Inflammatory macrophage treated with lipopolysaccharide for 1 hour (primary cell): ENCODE measurements at places on chromosomes 7 and 10.
A peak's percentile ranks its signal among the peaks of the same experiment; 100 is the strongest.

- DNase-seq, result peak; percentile 70
Observed at GRCh38 chr7:137961200-137962177, 40.4 kb downstream of the CREB3L2 start.

- DNase-seq, result peak; percentile 58
Observed at GRCh38 chr7:4775848-4776623, 613 bp downstream of the AP5Z1 start.

- DNase-seq, result peak; percentile 87
Observed at GRCh38 chr10:100338434-100339036, 8.5 kb upstream of the SCD start.

DNA sequence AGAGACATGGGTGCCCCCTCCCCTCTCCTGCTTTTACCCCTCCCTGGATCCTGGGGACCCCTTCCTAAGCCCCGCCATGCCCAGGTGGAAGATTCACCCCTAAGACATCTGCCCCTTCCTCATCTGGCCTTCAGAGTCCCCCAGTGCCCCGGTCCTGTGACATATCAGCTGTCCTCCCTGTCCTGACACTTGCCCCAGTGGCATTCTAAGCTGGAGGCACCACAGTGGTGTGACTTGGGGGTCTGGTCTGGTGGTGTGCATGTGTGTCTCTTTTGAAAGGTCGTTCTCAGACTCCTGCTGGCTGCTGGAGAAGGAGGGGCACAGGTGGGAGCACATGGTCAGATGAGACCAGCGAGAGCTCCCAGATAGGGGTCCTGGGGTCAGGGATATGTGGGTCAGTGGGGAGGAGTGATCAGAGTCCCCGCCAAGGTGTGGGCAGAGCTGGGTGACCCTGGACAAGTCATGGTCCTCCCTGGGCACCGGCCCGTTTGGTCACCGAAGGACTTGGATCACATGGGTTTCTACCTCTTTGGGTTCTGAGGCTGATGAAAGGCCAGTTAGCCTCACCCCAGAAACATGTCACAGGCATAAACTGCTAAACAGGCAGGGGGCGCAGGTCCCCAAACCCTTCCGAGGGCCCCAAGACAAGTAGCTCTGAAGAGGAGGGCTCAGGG, 645 bp upstream of the TFR2 start:
- DNase-seq, result no peak

- no peak for DNase-seq
Observed at GRCh38 chr7:43112941-43113621, 634 bp downstream of the HECW1 start.

DNA sequence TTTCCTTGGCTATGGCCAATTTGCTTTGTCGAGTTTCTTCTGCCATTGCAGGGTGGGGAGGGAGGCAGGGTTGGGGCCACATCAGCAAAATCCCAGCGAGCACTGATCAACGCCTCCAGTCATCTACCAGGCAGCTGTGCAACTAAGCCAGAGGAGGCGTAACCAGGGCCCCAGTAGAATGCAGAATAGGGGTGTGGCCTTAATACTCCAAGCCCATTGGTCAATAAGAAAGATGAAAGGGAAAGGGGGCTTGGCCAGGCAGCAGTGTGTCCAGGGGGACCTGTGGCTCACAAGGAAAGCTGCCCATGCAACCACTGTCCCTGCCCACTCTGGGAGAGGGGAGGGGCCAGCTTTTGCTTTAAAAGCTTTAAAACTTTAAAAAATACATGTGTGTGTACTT, 21.5 kb upstream of the GGCT start:
- no peak for DNase-seq

- DNase-seq, result no peak
Observed at GRCh38 chr10:62860946-62861345, 44.8 kb upstream of the EGR2 start.

DNA sequence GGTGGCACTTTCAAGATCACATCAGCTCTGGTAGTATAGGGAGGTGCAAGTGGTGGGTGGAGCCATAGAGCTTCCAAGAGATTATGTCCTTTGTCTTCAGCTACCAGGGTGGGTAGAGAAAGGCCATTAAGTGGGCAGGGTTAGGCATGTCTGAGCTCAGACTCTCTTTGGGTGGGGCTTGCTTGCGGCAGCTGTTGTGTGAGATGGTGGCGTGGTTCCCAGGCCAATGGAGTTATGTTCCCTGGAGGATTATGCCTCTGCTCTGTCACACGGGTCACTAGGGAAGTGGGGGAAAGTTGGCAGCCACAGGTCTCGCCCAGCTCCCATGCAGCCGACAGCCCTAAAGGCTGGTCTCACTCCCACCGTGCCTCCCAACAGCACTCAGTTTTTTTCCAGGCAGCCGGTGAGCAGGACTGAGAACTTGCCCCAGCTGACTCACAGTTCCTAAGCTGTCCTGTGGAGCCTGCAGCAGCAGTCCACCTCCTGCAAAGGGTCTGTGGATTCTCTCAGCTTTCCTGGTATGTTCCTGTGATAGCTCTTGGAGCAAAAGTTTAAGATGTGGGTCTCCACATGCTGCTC, 459.0 kb downstream of the SH2D4B start:
- DNase-seq, result no peak

DNA sequence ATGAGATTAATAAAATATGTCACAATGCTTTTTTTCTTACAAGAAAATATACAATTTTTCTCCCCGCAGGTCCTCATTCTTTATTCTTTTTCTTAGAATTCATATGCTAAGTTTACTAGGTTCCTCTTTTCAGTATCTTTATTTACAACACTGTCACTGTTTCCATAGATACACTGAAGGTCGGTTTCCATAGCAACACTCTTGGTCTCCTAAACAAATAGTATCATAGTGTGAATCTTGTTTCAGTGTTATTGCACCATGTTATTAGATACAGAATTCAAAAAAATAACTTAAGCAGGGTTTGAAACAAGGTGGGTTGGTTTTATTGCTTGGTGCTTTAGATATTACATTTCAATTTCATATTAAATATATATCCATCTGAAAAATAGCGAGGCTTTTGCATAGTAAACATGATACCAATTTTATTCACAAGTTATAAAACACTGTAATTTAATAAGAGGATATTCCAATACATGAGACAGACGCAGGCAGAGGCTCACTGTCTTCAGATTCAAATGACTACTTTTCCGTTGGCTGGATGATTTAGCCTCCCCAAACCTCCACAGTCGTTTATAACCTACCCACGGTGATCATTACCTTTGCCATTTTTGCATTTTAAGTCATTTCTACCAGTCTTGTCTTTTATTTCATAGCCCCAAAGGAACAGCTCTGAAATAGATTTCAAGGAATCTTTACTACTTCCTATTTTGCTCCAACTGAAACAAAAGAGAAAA, 88.9 kb upstream of the KLF6 start:
- peak; percentile 96 for DNase-seq

DNA sequence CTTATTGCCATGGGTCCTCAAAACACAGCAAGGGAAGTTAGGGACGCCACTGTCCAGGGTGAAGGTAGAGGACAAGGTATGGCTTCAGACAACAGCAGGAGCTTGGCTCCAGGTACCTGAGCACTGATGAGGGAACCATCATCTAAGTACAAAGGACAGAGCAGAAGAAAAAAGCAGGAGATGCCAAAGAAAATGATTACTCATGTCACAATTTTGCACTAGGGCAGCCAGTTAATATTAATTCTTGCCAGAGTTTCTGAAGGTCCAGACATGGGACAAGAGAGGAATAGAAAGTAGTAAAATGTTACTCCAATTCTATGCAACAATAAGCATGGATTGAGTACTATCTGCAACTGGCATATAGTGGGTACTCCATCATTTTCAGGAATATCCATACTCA, 14.1 kb downstream of the PTN start:
- DNase-seq, result no peak

DNA sequence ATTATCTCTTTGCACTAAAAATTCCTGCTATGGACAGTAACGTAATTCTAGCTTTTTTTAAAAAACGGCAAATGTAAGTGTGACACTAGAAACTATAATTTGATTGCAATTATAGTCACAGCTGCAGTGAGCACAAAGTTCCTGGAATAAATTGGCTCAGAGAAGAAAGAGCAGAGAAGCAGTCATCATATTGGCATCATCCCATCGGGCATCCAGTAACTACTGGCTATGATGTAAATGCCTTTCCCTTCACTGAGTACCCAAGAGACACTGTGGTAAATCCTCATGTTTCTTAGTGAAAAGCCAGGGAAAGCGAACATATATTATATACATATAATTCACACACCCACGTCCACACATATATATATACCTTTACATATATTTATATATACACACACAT, 43.6 kb downstream of the PIP4K2A start:
- DNase-seq, result no peak

DNA sequence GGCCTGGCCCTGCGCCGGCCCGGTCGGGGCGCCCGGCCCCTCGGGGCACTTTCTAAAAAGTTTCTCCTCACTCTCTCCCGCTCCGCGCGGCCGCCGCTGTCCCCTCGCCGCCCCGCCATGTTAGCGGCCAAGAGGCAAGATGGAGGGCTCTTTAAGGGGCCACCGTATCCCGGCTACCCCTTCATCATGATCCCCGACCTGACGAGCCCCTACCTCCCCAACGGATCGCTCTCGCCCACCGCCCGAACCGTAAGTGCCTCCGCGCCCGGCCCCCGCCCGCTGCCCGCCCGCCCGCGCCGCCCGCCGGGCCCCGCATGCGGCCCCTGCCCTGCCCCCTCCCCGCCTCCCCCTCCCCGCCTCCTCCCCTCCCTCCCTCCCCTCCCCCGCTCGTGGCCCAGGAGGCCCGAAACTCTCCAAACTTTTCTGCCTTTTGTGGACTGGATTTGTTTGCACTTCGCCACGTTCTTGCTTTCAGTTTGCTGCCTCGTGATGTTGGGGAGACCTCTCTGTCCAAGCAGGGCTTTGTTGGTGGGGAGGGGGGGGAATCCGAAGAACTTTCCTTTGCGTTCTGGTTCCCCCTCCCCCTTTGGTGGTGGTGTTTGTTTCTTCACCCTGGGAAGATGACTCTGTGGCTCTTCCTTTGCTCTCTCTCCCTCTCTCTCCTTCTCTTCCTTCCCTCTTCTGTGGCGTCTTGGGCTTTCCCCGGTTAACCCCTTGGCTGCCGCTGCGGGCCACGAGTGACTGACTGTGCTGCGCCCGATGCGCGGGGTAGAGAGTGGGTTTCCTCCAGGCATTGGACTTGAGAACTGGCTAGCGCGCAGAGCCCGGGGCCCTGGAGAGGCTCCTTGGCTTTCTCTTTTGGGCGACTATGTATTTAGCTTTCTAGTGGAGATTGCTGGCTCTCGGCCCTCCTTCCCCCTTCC, 1.6 kb downstream of the TCF7L2 start:
- peak; percentile 90 for DNase-seq

DNA sequence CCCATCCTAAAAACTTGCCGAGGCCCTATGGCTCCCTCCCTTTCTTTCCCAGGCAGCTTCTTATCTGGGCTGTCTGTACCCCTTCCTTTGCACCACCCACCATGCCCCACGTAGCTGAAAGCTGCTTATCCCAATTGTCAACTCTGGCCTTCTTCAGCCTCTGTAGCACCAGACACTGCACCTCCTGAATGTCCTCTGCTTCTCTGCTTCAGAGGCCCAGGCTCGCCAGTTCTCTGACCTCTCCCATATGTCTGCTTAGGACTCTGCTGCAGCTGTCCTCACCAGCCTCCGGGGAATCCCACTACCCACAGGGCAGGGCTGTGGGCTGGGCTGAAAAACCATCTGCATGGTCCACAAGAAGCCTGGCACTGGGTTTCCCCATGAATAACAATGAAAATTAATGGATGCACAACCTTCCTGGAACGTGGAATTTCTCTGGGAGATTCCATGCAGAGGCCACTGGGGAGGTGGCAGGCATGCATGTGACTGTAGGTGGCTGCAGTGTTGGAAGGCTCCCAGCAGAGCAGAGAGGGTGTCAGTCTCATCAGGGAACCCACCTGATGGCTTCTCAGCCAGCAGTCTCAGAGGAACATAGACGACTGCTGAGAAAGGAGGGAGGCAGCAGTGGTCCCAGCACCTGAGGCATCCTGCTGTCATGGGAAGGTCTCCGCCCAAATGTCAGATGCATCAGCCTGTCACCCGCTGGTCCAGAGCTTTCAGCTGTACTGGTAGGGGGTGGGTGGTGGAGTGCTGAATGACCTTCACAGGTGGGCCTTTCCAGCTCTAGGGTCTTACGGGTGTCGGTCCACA, 16.8 kb upstream of the SH2D4B start:
- DNase-seq, result no peak

DNA sequence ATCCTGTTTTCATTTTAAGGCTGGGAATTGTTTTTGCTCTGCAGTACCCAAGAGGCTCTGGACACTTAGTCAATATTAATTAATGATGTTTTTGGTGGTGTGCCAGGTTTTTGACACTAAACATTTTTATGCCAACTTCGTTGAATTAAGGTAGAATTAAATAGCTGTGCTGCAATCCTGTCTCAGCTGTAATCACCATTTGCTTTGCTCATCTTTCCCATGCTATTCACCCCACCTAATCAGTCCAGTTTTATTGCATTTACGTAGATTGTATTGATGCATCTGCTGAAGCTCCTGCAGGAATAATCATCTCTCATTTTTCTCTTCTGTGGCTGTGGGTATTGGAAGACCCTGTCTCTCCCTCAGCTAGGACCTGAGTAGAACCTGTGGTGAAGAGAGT, 52.6 kb upstream of the TRUB1 start:
- no peak for DNase-seq

DNA sequence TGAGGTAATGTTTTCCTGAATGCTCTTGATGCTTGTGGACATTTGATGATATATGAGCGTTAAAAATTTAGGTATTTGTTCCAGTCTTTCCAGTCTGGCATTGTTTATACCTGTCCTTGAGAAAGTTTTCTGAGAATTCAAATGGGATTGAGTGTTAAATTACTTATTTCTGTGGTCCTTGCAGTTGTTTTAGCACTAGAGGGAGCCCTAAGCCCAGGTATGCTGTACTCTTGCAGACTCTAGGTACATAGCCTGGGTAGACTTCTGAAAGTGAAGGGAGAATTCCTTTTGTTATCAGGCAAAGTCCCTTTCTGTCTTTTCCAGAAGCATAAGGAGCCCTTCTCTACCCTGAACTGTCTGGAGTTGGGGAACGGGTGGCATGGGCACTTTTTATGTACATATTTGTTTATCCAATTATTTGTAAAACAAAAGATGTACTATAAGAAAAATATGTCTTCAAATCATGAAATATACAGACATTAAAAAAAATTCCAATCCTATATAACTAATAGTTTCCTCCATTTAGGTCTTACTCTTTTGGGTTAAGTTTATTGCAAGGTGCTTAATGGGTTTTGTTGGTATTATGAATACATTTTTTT, 262.1 kb downstream of the ATRNL1 start:
- DNase-seq, result peak; percentile 3

DNA sequence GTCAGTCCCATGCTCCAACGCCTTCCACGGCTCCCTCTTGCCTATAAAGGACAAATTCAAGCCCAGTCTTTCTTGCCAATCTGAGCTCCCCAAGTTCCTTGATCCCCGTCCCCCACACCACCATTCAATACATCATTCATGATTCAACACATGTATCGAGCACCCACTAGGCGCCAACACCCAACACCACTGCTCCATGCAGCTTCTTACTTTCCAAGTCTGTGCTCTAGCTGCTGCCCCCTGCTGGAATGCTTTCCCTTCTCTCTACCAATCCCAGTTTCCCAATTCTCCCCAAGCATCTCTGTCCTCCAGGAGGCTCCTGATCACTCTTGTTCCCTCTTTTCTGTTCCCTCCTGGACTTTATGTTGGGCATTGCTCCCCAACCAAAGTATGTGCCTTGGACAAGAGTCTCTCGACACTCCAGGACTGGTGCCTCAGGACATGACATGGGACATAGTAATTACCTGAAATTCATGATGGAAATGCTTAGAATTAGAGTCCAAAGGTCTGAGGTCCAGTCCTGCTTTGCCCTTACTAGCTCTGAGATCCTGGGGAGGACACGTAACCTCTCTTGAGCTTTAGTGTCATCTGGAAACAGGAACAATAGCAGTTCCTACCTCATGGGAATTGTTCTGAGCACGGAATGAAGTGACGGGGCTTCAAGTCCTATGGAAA, 172.7 kb downstream of the NEURL1 start:
- peak; percentile 33 for DNase-seq
